ENCODE measurements at places on chromosomes 3 and 15.

DNA sequence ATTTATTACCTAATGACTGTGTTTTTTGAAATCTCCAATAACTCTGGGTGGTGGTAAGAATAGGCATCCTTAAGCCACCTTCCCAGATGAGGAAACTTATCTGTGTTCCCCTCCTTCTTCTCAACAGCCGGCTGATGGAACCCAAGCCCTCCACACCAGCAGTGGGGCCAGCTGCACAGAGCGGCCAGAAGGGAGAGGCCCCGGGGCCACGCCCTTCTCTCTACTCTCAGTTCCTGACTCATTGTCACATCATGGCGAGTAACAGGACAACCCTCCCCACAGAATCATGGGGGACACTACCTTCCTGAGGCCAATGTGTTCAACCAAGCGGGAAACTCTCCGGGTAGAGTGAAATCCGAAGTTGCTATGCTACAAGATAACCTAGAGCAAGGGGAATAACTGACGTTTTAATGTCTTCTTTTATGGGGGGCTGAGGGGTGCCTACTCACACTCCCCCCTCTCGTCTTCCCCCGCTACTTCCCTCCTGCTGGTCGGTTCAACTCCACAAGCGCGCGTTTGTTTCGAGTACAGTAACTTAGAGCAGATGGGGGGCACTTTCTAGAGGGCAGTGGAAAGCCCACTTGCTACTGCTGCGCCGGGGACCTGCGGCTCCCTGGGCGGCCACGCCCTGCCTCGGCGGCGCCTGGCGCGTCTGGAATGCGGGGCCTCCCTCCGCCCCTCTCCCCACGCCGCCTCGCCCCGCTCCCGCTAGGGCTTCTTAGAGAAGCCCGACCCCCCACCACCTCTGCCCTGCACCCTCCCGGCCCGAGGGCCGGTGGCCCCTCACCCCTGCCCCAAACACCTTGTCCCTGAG lies 621 bp downstream of the ANXA2 start:
- peak; percentile 49 for DNase-seq
- H3K4me3 ChIP-seq, result peak overlapping the region; percentile 83
- peaks cover 3% of the 10 kb centered on the region for H3K36me3 ChIP-seq
- peaks cover 25% of the 10 kb centered on the region for H3K4me1 ChIP-seq
- peaks cover 9% of the 10 kb centered on the region for H3K27me3 ChIP-seq
- peak overlapping the region; percentile 80 for H3K27ac ChIP-seq

DNA sequence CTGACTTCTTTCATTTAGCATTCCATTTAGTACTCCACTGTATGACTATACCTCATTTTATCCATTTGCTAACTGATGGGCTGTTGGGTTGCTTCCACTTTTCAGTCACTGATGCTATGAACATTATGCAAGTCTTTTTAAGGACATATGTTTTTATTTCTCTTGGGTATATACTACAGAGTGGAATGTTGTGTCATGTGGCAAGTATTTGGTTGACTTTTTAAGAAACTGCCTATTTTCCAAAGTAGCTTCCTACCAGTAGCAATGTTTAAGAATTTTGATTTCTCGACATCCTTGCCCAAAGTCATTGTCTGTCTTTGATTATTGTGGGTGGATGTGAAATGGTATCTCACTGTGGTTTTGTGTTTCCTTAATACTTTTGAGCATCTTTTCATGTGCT lies 110.1 kb upstream of the TPM1 start:
- no peak overlapping the region for H3K4me3 ChIP-seq
- H3K27me3 ChIP-seq, result peaks cover 31% of the 10 kb centered on the region
- no peak for DNase-seq
- no peaks in the 10 kb centered on the region for H3K36me3 ChIP-seq
- H3K27ac ChIP-seq, result no peak overlapping the region

GRCh38 chr3:159828542-159828943 lies 160.1 kb upstream of the IL12A start:
- no peaks in the 10 kb centered on the region for H3K4me1 ChIP-seq
- no peak overlapping the region for H3K27ac ChIP-seq
- no peak overlapping the region for H3K4me3 ChIP-seq
- no peak for DNase-seq

DNA sequence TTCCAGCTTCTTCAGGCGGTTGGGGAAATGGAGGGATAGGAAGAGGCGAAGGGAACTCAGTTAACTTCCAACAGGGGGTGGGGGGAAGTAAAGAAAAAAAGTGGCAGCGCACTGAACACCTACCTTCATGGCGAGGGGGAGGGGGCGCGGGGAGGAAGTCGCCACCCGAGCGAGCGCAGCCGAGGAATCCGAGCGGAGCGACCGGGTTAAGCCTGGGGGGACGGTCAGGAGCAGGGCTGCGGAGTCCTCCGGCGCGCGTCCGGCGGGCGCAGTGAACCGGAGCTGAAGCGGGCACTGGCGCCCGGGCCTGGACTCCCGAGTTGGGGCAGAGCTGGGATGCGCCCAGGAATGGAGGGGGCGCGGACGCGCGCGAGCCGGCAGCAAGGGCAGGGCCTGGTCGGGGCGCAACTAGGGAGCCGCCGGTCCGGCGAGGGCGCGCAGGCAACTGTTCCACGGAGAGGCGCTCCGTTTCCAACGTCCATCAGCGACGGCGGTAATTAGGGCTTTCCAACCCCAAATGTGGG lies at the start of gene WNT5A:
TSS of gene WNT5A (minus strand) at position 450 of the 524 bp plus-strand sequence. CDS start at position 129, 321 bp downstream.
- H3K36me3 ChIP-seq, result no peaks in the 10 kb centered on the region
- H3K4me3 ChIP-seq, result peak within 1 kb of the TSS; percentile 67
- H3K4me1 ChIP-seq, result peaks cover 20% of the 10 kb centered on the region
- no peak for DNase-seq
- peaks cover 87% of the 10 kb centered on the region for H3K27me3 ChIP-seq
- H3K27ac ChIP-seq, result no peak within 1 kb of the TSS

- H3K4me3 ChIP-seq, result no peak overlapping the region
- DNase-seq, result no peak
- H3K27ac ChIP-seq, result no peak overlapping the region
- H3K4me1 ChIP-seq, result peaks cover 8% of the 10 kb centered on the region
- H3K27me3 ChIP-seq, result no peaks in the 10 kb centered on the region
Observed at GRCh38 chr3:60225848-60226247, 1025.4 kb downstream of the FHIT start.

DNA sequence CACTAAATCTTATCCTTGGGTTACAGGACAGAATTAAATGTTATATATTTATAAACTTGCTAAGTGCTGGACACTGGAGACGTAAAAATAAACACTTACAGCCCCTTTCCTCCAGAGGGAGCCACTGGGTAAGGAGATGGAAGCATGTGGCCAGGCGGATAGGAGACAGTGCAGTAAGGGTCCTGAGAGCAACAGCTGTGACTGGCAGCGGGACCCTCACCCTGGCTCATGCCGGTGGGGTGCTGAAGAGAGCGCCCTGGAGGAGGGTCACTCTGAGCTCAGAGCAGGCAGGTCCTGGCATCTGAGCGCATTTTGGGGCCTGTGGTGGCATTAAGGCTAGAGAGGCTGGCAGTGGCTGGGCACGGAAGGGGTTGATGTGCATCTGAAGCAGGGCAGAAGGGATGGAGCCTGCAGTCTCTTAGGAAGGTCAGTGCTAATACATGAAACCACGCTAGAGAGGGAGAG lies 16.0 kb downstream of the SEC61A1 start:
- peaks cover 38% of the 10 kb centered on the region for H3K36me3 ChIP-seq
- H3K27me3 ChIP-seq, result no peaks in the 10 kb centered on the region
- H3K27ac ChIP-seq, result peak overlapping the region; percentile 7

DNA sequence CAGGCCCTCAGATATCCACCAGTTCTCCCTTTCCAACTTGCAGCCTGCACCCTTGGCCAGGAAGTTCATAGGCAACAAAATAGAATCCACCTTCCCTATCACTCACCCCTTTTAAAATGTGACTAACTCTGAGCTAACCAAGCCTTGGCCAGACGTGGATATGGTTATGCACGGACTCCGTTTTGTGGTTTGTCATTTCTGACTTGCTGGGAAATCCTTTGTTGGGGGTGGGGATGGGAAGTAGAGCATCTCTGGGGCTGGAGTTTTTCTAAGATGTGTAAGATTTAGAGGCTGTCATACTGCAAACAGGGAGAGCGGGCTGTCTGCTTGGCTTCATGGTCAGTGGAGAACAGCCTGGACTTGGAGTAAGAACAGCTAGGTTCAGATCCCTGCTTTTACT lies 62.6 kb downstream of the SMAD3 start:
- no peaks in the 10 kb centered on the region for H3K27me3 ChIP-seq
- H3K4me1 ChIP-seq, result peaks cover 40% of the 10 kb centered on the region
- DNase-seq, result no peak
- no peaks in the 10 kb centered on the region for H3K36me3 ChIP-seq
- H3K4me3 ChIP-seq, result no peak overlapping the region
- H3K27ac ChIP-seq, result no peak overlapping the region

DNA sequence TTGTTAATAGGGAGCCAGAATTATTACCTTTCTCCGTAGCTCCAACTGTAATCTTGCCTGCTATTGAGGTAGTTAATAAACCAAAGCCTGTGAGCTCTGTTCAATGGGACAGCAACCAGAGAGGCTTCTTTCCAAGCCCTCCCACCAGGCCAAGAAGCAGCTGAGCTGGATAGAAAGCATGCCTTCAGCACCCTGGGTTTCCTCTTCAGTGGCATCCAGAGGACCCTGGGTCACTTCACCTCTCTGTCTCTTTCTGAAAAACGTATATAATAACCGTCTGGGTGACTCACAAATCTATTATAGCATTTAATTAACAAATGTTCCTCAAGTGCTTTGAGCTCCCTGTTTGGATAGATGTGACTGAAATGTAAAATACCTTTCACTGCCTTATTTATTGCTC lies 420.0 kb downstream of the LPP start:
- no peaks in the 10 kb centered on the region for H3K36me3 ChIP-seq
- H3K4me1 ChIP-seq, result peaks cover 5% of the 10 kb centered on the region
- no peak overlapping the region for H3K4me3 ChIP-seq
- H3K27ac ChIP-seq, result no peak overlapping the region
- no peak for DNase-seq

- no peak for DNase-seq
- H3K27ac ChIP-seq, result no peak overlapping the region
- H3K27me3 ChIP-seq, result no peaks in the 10 kb centered on the region
Observed at GRCh38 chr3:80391573-80391972, 623.8 kb upstream of the ROBO1 start.

DNA sequence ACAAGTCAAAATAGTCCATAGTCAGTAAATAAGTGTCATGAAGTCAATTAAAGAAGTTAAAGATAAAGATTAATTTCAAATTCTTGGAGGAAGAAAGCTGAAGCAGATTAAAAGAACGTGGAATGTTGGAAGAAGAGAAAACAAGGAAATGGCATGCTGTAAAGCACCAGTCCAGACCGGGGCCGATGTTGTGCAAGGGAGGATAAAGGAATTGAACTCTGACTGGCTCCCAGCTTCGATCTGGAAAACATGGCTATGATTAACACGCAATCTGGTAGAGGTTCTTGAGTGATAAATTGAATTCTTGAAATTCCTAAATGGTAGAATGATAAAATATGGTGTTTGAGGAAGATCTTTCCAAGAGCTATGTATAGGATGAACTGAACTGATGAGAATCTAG lies 194.4 kb downstream of the MEIS2 start:
- no peaks in the 10 kb centered on the region for H3K4me1 ChIP-seq
- H3K36me3 ChIP-seq, result no peaks in the 10 kb centered on the region
- no peak for DNase-seq
- no peak overlapping the region for H3K4me3 ChIP-seq
- no peak overlapping the region for H3K27ac ChIP-seq
- H3K27me3 ChIP-seq, result peaks cover 14% of the 10 kb centered on the region

- no peak overlapping the region for H3K4me3 ChIP-seq
- peaks cover 11% of the 10 kb centered on the region for H3K4me1 ChIP-seq
- H3K36me3 ChIP-seq, result no peaks in the 10 kb centered on the region
- H3K27me3 ChIP-seq, result no peaks in the 10 kb centered on the region
- peak; percentile 67 for DNase-seq
- H3K27ac ChIP-seq, result no peak overlapping the region
Observed at GRCh38 chr15:92077353-92078085, 224.0 kb downstream of the SLCO3A1 start.

- no peak overlapping the region for H3K4me3 ChIP-seq
- H3K27me3 ChIP-seq, result no peaks in the 10 kb centered on the region
- no peak overlapping the region for H3K27ac ChIP-seq
- H3K36me3 ChIP-seq, result peaks cover 80% of the 10 kb centered on the region
Observed at GRCh38 chr3:5149306-5149880, 27.3 kb downstream of the ARL8B start.

- no peak for DNase-seq
- H3K4me3 ChIP-seq, result peak overlapping the region; percentile 97
- peaks cover 29% of the 10 kb centered on the region for H3K4me1 ChIP-seq
- H3K36me3 ChIP-seq, result peaks cover 22% of the 10 kb centered on the region
- no peaks in the 10 kb centered on the region for H3K27me3 ChIP-seq
Observed at GRCh38 chr3:108089579-108089978, 1.3 kb downstream of the CD47 start.

GRCh38 chr3:123632161-123632655 lies 47.4 kb upstream of the HACD2 start:
- H3K4me3 ChIP-seq, result no peak overlapping the region
- no peak for DNase-seq
- H3K36me3 ChIP-seq, result peaks cover 7% of the 10 kb centered on the region
- H3K4me1 ChIP-seq, result no peaks in the 10 kb centered on the region
- no peak overlapping the region for H3K27ac ChIP-seq

GRCh38 chr3:186173224-186173815 lies 64.4 kb upstream of the ETV5 start:
- H3K4me3 ChIP-seq, result no peak overlapping the region
- H3K27me3 ChIP-seq, result no peaks in the 10 kb centered on the region
- DNase-seq, result no peak

DNA sequence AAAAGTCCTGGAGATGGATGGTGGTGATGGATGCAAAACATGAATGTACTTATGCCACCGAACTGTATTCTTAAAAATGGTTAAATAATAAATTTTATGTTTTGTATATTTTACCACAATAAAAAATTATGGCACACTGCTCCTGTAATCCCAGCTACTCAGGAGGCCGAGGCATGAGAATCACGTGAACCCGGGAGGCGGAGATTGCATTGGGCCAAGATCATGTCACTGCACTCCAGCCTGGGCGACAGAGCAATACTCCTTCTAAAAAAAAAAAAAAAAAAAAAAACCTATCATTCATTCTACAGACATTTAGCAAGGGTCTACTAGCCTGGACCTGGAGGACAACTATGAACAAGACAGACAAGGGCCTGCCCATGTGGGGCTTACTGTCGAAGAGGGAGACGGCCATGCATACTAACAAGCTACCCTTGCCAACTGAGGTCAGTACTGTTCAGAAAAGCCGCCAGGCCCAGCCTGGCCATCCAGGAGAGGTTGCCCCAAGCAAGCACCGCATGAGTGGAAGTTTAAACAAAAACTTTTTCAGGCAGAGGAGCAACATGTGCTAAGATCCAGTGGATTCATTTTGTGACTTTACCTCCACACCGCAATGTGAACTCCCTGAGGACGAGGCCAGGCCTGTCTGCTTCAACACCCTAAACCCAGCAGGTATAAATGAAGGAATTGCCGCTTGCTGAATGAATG lies 2.8 kb upstream of the NEK4 start:
- H3K4me3 ChIP-seq, result no peak overlapping the region
- peaks cover 2% of the 10 kb centered on the region for H3K36me3 ChIP-seq
- no peaks in the 10 kb centered on the region for H3K27me3 ChIP-seq
- no peak for DNase-seq

- no peak overlapping the region for H3K4me3 ChIP-seq
- no peak for DNase-seq
- no peaks in the 10 kb centered on the region for H3K27me3 ChIP-seq
- no peak overlapping the region for H3K27ac ChIP-seq
Observed at GRCh38 chr3:121493431-121493830, 52.4 kb downstream of the POLQ start.

GRCh38 chr3:178223876-178224275 lies 312.4 kb upstream of the KCNMB2 start:
- H3K27ac ChIP-seq, result no peak overlapping the region
- H3K27me3 ChIP-seq, result no peaks in the 10 kb centered on the region
- no peak overlapping the region for H3K4me3 ChIP-seq
- DNase-seq, result no peak
- no peaks in the 10 kb centered on the region for H3K4me1 ChIP-seq
- no peaks in the 10 kb centered on the region for H3K36me3 ChIP-seq

Data from activated naive CD8-positive, alpha-beta T cell treated with anti-CD3 and anti-CD28 coated beads for 36 hours (primary cell).